ENCODE measurements at places on chromosomes 6 and 20. TPM values are rescaled to one million over a fixed set of nuclear protein-coding genes. Genes with fewer than 3 reads are reported as not detected.

Gene ARMH2
- total RNA-seq = not detected

Gene FAM83D
- 67.0 TPM for total RNA-seq

Gene RAET1L
- 30.4 TPM for total RNA-seq

Gene THBD
- 46.5 TPM for total RNA-seq

Gene CDSN
- total RNA-seq = 0.08 TPM

Gene MYO6
- 37.4 TPM for total RNA-seq

Gene HTR1B
- total RNA-seq = 0.08 TPM

Gene CALHM6
- total RNA-seq = 0.20 TPM

Gene DPPA5
- total RNA-seq = not detected

Gene SLC35F1
- total RNA-seq = not detected
